Uterus (tissue), 4 donors: ENCODE measurements at places on chromosomes 5 and 9. TPM values are rescaled to one million over a fixed set of nuclear protein-coding genes. Genes with fewer than 3 reads are reported as not detected.
A peak's percentile ranks its signal among the peaks of the same experiment; 100 is the strongest.

DNA sequence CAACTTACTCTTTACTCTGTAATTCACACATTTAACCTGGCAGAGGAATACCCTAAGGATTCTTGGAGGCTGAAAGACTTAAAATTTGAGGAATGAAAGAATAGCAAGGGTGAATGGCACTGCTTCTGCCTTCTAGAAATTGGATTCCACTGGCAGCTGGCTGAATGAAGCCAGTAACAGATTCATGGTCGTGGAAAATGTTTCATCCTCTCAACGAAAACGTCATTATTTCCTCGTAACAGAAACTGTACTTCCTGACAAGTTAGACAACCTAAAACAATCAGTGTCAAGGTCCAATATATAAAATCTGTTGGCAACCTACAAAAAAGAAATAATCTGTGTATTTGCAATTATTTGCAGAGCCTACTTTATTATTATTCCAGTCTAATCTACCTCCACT lies 39.7 kb downstream of the BNC2 start:
- H3K27me3 ChIP-seq: no peaks in the 10 kb centered on the region
- DNase-seq: no peak
- peak overlapping the region; percentile 35 for H3K27ac ChIP-seq
- H3K36me3 ChIP-seq: no peaks in the 10 kb centered on the region

DNA sequence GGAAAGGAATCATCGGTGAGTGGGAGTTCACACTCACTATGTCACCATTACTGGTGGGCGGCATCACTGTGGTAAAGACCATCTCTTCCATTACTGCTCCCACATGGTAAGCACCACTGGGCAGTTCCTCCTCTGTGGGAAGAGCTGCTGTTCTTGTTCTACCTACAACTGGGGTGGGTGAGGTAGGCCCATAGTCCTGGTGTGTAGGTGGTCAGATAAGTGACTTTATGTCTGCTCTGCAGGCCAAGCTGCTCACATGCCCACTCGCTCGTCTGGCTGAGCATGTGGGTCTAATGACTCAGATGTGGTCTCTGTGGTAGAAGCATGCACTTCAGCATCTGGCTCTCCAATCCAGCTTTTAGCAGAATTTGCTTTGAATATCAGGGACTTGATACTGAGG lies 82.9 kb downstream of the TMEM215 start:
- no peak for DNase-seq
- H3K27ac ChIP-seq: no peak overlapping the region

GRCh38 chr5:88693071-88693932 lies 189.7 kb downstream of the MEF2C start:
- no peak for DNase-seq
- no peak overlapping the region for H3K4me3 ChIP-seq
- H3K27ac ChIP-seq: no peak overlapping the region
- peaks cover 80% of the 10 kb centered on the region for H3K27me3 ChIP-seq
- H3K36me3 ChIP-seq: no peaks in the 10 kb centered on the region
- H3K4me1 ChIP-seq: peaks cover 3% of the 10 kb centered on the region

DNA sequence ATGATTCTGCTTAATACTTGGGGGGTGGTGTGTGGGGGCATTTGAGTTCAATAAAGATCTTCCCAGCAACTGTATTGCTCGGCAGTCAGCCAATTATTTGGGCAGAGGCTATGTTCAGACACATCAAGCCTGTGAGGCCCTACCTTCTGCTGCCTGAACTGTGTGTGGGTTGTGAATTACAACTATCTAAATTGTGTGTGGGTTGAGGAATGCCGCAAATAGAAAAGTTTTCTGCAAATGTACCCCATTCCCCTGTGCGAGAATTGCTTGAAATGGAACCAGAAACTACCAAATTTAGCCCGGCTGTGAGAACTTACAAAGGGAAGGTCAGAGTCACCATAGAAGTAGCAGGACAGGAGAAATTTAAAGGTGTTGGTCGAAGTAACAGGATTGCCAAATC lies 360.0 kb upstream of the PIK3R1 start:
- H3K4me1 ChIP-seq: no peaks in the 10 kb centered on the region
- no peak for DNase-seq
- no peaks in the 10 kb centered on the region for H3K36me3 ChIP-seq
- no peak overlapping the region for H3K4me3 ChIP-seq

DNA sequence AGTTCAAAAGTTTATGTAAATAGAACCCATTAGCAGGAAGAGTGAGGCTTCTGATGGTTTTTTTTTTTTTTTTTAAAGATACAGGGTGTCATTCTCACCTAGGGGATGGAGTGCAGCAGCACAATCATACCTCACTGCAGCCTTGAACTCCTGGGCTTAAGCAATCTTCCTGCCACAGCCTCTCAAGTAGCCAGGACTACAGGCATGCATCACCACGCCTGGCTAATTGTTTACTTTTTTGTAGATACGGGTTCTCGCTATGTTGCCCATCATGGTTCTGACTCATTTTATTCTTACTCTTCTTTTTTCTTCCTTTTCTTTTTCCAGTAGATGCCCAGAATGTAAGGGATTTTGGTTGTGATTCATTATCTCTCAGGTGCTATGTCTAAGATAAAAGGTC lies 201.1 kb downstream of the NNT start:
- DNase-seq: no peak
- H3K4me1 ChIP-seq: no peaks in the 10 kb centered on the region
- no peak overlapping the region for H3K27ac ChIP-seq
- H3K27me3 ChIP-seq: no peaks in the 10 kb centered on the region

DNA sequence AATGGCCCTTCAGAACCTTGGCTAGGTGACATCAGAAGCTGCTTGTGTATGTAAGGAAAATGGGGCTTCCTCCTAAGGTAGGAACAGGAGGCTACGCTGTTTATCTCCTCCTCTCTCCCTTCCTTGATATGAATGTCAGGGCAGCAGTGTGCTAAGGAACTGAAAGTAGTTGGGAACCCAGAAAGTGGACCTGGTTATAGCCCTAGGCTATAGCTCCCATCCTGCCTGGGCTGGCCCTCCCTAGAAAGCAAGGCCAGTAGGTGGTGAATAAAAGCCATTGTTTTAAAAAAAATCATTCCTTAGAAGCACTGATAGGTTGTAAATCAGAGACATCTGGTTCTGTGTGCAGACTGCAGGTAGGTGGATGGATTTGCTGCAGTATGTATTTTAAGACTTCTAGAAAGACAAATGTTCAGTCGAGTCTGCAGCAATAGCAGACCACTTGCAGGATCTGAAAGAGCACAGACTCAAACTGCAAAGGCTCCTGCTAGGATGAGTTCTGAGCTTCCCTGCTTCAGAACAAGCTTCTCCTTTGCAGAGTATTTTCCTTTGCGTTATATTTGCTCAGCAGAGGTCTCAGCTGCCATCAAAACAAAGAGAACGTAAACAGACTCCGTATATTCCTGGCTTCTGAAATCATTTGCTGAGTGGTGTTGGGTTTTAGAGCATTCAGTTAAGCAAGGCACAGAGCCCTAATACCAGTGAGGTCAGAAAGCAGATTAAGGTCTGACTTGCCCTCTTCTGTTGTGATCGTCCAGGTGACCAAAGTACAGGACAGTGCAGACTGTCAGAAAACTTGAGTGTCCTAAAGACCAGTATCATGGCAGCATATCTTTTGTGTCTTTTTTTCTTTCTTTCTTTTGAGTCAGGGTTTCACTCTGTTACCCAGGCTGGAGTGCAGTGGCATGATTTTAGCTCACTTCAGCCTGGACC lies 20.1 kb upstream of the CFAP157 start:
- no peak overlapping the region for H3K4me3 ChIP-seq
- H3K27ac ChIP-seq: no peak overlapping the region
- no peak for DNase-seq
- H3K4me1 ChIP-seq: no peaks in the 10 kb centered on the region

- no peak overlapping the region for H3K4me3 ChIP-seq
- no peaks in the 10 kb centered on the region for H3K36me3 ChIP-seq
- H3K27me3 ChIP-seq: no peaks in the 10 kb centered on the region
- no peaks in the 10 kb centered on the region for H3K4me1 ChIP-seq
Observed at GRCh38 chr5:113875096-113875495, 361.6 kb downstream of the YTHDC2 start.

- H3K27ac ChIP-seq: no peak overlapping the region
- no peaks in the 10 kb centered on the region for H3K4me1 ChIP-seq
- no peak for DNase-seq
- no peaks in the 10 kb centered on the region for H3K27me3 ChIP-seq
- no peaks in the 10 kb centered on the region for H3K36me3 ChIP-seq
Observed at GRCh38 chr9:118829334-118829733, 539.9 kb downstream of the BRINP1 start.

DNA sequence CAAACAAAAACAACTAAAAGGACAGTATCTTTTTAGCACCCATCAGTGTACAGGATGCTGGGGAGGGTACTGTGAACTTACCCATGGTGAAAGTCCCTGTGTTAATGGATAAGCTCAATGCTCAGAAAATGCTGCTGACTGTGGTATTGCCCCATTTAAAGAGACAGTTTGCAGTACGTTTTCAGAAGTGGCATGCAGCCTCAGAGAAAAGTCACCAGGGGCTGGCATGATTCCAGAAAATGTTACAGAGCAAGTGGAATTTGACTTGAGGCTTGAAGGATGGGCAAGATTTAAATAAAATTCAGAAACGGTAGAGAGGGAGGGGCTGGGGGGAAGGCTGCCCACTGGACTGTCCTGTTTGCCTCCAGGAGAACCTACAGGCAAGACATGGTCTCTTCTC lies 7.2 kb downstream of the S1PR3 start:
- no peaks in the 10 kb centered on the region for H3K27me3 ChIP-seq
- no peak overlapping the region for H3K4me3 ChIP-seq
- DNase-seq: no peak
- peaks cover 11% of the 10 kb centered on the region for H3K4me1 ChIP-seq

- H3K27ac ChIP-seq: no peak overlapping the region
- H3K36me3 ChIP-seq: no peaks in the 10 kb centered on the region
Observed at GRCh38 chr9:15403155-15403554, 19.5 kb upstream of the SNAPC3 start.

GRCh38 chr5:125595095-125595494 lies 828.1 kb upstream of the GRAMD2B start:
- no peaks in the 10 kb centered on the region for H3K4me1 ChIP-seq
- H3K27ac ChIP-seq: no peak overlapping the region
- H3K36me3 ChIP-seq: no peaks in the 10 kb centered on the region
- H3K27me3 ChIP-seq: no peaks in the 10 kb centered on the region

DNA sequence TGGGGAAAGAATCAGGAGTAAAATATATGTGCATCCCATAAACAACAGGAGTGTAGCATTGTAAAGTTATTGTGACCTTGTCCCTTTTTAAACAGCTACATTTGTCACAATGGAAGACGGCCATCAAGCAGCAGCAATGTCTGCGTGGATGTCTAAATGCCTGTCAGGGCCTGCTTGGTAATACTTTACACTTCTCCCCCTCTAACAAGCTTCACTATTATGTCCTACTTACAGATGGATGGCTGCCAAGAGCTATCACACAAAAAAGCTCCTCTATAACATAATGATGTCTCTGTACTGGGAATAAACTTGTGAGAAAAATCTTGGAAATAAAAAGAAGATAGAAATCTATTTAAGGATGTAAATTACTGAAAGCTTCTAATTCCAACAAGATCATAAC lies 213.0 kb downstream of the FBXL17 start:
- H3K27ac ChIP-seq: no peak overlapping the region
- no peaks in the 10 kb centered on the region for H3K4me1 ChIP-seq
- no peak for DNase-seq
- no peaks in the 10 kb centered on the region for H3K27me3 ChIP-seq
- H3K4me3 ChIP-seq: no peak overlapping the region
- no peaks in the 10 kb centered on the region for H3K36me3 ChIP-seq

DNA sequence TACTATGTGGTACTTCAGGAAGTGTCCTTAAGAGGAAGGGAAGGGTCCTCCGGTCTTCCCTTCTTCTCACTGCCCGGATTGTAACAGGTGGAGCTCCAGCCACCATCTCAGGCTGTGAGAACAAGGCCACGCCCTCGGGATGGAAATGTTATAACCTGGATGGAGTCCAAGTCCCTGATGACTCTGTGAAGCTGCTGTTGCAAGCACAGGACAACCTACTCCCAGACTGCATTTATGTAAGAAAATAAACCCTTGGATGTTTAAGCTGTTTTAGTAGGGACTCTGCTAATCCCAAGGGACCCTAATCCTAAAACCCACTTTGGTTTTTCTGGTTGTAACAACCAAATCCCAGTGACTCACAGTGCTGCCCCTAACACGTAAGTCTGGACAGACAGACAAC lies 221.6 kb downstream of the ACTL7B start:
- H3K4me1 ChIP-seq: no peaks in the 10 kb centered on the region
- H3K4me3 ChIP-seq: no peak overlapping the region
- no peak for DNase-seq
- no peak overlapping the region for H3K27ac ChIP-seq
- H3K27me3 ChIP-seq: no peaks in the 10 kb centered on the region
- H3K36me3 ChIP-seq: no peaks in the 10 kb centered on the region

DNA sequence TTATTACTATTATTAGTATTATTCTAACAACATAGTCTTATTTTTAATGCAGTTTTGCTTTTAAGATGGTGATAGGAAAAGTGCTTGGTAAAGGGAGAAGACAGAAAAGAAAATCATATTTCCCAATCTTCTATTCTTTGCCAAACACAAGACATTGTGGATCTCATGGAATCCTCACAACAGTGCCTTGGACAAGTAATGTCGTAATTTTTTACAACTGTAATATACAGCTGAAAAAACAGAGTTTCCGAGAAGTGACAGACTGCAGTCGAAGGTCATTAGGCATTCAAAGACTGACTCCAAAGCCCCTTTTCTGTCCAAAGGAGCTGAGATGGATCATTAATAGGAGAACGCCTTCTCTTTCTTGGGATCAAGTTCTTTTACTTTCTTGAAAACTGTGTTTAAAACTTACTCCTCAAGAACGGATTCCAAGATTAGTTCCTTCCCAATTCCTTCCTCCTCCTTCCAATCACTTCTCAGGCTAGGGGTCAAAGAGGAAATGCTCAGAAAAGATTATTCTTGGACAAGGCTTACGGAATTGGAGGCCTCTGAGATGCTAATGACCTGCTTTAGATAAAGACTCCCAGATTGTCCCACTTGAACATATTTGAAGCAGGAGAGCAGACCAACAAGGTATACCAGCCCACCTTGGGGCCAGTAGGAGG lies 24.3 kb upstream of the TRIM32 start:
- no peak overlapping the region for H3K4me3 ChIP-seq
- H3K4me1 ChIP-seq: peaks cover 12% of the 10 kb centered on the region
- no peaks in the 10 kb centered on the region for H3K27me3 ChIP-seq
- no peaks in the 10 kb centered on the region for H3K36me3 ChIP-seq
- peak overlapping the region; percentile 31 for H3K27ac ChIP-seq
- no peak for DNase-seq

DNA sequence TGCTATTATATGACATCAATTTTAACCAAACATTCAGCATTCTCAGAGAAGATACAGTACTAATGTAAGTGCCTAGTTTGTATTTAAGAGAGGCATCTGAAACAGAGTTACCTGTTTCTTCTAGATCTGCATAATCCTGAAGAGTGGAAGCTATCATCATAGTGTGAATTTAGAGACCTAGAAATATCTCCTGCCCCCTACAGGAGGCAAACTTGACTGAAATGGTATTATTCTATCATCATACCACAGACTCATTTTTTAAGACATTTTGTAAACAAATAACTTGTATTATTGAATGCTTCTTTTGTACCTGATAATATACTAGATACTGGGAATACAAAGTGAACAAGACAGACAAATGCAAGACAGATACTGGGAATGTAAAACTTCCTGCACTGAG lies 216.8 kb upstream of the RPS23 start:
- no peak overlapping the region for H3K4me3 ChIP-seq
- no peak overlapping the region for H3K27ac ChIP-seq
- H3K36me3 ChIP-seq: no peaks in the 10 kb centered on the region
- DNase-seq: no peak

Gene NMUR2
- not detected for total RNA-seq

Gene SH3TC2
- total RNA-seq: 0.29 TPM

Gene SEMA4D
- 1.5 TPM for total RNA-seq

Gene SOHLH1
- total RNA-seq: not detected

Gene TMEM174
- total RNA-seq: not detected

Gene TRIM7
- total RNA-seq: 1.4 TPM
